ENCODE measurements at places on chromosomes 5 and 9.

DNA sequence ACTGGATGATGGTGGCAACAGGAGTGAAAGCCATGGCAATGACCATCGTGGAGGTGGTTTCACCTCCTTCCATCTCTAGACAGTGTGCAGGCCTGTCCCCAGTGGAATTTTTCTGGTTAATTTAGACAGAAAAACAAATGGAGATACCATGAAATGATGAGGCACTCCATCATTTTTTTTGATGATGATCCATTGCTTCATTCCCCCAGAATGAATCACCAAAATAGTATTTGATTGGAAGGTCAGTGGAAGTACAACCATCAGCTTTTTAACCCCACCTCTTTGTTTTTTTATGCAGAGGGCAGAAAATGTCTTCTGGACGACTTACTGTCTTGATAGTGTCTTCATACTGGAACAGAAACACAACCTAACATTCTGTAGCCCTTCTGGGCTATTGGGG lies 42.6 kb upstream of the ADRA1B start:
- DNase-seq: no peak

DNA sequence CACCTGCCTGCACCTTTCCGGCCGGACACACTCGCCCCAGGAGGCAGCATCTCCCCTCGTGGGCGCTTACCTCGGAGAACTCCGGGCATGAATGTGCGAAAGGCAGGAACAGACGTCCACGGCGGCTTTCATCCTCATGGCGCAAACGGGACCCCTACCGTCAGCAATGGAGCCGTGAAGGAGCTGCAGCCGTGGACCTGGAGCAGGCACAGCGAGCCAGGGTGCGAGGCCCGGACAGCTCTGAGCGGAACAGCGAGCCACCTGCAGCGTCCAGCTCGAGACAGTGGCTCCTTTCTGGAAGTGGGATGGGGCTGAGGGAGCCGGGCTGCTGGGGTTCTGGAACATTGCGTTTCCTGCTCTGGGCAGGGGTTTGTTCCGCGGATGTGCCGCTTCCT lies 7.8 kb upstream of the SLC6A19 start:
- DNase-seq: no peak

GRCh38 chr5:129096382-129096991 lies 1.9 kb downstream of the ISOC1 start:
- DNase-seq: no peak

DNA sequence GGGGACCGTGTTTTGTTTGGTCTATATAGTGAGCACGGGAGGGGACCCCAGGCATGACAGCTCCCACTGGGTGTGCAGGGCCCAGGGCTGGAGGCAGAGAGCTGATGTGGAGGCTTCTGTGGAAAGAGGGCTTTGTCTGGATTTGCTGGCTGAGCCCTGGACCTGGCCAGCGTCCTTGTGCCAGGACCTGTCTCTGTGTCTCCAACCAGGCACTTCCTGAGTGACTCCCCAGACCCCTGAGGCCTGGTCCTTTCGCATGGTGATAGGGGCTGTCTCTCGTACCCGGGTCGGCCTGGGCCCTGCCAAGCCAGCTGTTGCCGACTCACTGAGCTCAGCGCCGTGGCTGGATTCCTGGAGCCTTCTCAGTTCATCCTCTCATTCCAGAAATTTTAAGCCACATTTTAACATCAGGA lies 77.6 kb downstream of the ADAMTS2 start:
- DNase-seq: no peak

DNA sequence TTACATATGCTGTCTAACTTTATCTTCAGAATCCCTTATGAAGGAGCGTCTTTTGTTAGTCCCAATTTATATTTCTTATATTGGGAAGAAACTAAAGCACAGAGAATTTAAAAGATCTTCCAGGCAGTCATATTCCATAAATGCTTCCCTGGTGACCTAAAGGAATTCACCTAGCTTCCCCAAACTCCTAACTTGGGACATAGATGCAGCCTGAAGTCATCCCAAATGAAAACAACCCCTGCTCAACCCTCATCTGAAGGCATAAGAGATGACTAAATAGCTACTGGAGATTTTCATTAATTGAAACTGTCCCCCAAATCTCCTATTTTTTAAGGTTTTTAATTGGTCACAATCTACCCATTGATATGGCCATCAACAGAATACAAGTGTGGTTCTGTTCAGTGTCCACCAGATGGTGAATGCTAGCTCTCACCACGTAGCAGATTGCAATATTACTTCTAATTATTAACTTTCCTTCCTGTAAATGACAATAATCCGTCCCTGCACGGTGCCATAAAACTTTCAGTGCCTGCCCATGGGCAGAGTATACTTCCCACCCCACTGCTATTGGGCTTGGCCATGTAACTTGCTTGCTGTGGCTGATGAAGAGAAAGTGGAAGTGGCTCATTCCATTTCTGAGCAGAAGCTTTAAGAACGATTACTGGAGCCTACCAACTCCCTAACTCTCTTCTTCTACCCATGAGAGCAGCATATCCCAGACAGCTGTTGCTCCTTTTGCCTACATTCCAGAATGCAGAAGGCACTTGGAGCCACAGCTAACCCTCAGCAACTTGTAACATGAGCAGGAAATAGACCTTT lies 18.7 kb downstream of the PRUNE2 start:
- DNase-seq: no peak

GRCh38 chr9:94157050-94157801 lies 73.0 kb downstream of the PTPDC1 start:
- DNase-seq: peak; percentile 61

DNA sequence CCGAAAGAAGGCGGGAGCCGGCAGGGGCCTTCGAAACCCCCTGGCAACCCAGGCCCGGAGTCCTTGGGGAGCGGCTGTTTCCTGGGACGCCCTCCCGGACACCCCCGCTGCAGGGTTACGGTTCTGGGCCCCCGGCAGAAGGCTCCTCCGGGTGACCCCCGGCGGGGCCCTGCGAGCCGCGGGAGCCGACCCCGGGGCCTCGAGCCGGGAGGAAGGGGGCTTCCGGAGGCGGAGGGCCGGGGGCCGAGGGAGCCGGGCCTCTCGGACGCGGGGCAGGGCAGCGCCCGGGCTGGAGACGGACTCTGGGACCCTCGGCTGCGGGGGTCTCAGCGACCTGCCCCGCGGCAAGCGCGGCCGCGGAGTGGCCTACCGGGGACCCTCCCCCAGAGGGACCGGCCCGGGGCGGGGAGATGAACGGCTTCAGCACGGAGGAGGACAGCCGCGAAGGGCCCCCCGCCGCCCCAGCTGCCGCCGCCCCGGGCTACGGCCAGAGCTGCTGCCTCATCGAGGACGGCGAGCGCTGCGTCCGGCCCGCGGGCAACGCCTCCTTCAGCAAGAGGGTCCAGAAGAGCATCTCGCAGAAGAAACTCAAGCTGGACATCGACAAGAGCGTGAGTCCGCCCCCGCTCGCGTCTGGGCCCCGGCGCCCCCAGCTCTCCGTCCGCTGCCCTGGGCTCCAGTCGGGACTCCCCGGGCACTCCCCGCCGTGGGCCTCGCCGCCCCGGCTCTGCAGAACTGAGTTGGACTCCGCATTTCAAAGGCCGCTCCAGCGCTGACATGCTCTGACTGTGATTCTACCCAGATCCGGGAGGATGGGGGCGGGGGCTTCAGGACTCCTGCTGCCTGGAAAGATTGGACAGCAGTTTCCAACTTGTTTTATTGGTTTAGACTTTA lies 645 bp downstream of the SAP30L start:
- DNase-seq: peak; percentile 33

GRCh38 chr5:142530904-142531303 lies 155.0 kb downstream of the FGF1 start:
- DNase-seq: no peak

DNA sequence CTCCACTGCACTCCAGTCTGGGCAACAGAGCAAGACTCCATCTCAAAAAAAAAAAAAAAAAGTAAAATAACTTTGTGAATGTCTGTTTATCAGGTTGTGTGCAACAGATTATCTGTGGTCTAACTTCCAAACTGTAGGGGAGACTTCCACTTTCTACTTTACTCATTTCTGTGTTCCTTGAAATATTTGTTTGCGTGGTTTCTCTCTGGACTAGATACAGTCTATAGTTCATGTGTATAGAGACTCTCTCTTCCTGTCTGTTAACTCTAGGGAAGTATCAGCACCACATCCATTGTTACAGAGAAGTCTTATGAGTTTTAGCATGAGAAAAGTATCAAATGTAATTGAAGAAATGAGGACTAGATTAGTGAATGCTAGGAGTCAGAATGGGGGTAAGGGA lies 168.3 kb downstream of the LPAR1 start:
- DNase-seq: no peak

- DNase-seq: no peak
Measured at GRCh38 chr9:111794835-111795556, at the start of gene SHOC1. Gene SHOC1, minus strand, starts transcription at chr9:111794937. Its CDS starts 3,519 bp downstream, at chr9:111791418.

- no peak for DNase-seq
Measured at GRCh38 chr5:53601570-53601969, 41.1 kb downstream of the NDUFS4 start.

DNA sequence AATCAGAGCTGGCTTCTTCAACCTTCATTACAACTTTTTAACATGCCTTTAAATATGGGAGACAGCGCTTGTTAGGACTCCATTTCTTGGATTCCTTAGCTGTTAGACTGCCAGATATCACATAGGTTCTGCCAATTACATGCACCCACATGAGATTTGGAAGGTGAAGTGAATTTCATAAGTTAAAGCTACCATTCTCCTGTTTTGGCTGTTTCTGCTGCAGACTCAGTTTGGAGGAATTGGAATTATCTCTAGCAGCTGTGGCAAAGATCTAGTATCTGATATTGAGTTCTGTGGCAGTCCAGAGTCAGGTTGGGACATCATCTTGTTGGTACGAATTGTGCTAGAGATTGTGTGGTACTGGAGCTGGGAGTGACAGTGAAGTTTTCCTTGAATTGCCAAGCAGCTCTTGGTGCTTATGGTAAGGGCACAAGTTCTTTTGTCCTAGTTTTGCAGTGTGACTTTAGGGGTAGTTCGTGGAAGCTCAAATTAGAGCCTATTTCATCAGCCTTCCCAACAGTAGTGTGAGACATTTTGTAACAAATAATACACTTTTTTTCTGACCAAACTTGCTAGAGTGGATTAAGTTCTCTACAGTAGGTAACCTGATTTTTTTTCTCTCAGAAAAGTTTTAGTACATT lies 9.1 kb upstream of the PJA2 start:
- DNase-seq: no peak

- DNase-seq: no peak
Measured at GRCh38 chr9:21429191-21429590, 11.0 kb upstream of the IFNA1 start.

GRCh38 chr5:133059621-133060020 lies 7.8 kb downstream of the HSPA4 start:
- DNase-seq: no peak

GRCh38 chr5:38497946-38498345 lies 58.5 kb downstream of the LIFR start:
- DNase-seq: no peak

- no peak for DNase-seq
Measured at GRCh38 chr9:14706530-14707140, 13.4 kb upstream of the ZDHHC21 start.

DNA sequence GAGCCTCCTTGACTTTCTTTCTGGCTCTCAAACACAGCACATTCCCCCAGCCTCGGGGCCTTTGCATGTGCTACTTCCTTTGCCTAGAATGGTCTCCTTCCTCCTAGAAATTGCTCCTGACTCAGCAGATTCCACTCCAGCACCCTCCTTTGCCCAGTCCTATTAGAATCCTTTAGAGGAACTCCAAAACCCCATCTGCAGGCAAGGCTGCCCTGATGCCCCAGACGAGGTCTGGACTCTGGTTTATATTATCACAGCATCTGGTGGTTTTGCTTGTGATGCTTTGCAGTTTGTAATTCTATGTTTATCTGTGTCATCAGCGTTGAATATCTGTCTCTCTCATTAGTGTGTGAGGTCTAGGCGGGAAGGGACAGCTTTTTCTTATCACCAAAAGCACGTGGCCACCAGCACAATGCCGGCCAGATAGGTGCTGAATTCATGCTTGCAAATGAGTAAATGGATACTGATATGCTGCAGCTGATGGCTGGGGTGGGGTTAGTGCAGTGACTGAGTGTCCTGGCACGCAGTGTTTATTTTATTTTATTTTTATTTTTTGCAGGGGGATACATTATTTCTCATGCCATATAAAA lies 30.0 kb upstream of the ANKH start:
- DNase-seq: no peak

- no peak for DNase-seq
Measured at GRCh38 chr9:82790875-82791274, 272.1 kb downstream of the RASEF start.

DNA sequence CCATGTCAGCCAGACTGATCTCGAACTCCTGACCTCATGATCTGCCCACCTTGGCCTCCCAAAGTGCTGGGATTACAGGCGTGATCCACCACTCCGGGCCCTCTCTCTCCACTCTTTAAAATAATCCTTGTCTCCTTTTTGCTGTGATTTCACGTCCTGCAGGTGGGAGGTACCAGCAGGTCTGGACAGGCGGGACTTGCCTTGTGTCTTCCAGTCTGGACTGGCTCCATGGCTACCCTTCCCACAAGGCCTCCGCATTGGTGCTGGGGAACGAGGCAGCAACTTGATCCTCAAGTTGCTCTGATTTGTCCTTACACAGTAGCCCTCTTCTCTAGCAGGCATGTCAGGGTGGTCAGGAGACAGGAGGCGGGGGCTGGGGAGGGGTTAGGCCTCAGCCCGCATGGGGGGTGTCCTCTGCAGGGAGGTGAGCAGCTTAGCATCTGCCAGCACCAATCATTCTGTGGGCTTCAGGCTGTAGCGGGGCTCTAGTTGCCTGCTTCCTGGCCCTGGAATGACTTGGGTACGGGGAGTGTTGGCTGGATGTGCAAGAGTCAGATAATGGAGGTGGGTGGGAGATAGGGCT lies 54.3 kb downstream of the TENT4A start:
- DNase-seq: no peak

DNA sequence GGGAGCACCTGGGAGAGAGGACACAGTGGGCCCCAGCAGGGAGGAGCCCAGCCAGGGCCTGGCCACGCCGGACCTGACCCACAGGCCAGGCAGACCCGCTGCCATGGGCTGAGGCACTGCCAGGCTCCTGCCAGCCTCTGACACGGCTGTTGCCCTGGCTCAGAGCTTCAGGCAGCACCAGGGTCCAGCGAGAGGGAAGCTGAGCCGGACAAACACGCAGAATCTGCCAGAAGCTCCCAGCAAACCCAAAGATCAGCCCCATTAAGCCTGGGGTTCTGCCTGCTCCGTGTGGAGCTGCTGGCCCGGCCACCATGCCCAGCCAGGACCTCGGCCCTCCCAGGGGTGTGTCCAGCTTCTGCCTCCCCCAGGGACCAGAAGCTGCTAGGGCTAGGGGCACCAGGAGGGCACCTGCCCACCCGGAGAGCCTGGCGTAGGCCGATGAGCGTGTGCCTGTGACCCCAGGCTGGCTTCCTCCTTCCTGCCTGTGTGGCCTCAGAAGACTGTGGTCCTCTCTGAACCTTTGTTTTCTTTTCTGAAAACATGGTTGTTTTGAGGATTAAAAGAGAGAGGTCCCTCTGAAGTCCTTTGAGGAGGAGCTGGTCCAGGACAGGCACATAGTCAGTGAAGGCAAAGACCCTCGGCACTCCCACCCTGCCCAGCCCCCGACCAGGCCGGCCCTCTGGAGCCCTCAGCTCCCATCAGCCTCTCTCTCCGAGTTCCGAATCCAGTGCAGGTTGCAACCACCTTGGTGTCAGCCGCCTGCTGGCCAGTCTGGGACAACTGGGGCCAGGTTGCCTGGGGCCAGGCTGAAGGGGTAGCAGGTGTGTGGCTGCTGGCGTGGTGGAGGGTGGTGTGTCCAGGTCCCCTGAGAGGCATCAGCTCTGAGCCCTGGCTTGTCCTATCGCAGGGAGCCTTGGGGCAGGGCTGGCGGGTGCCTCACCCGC lies 39.6 kb downstream of the KCNT1 start:
- DNase-seq: no peak

Data from hypothalamus (tissue), 51 donors.